ENCODE measurements at places on chromosomes 3 and 15.

DNA sequence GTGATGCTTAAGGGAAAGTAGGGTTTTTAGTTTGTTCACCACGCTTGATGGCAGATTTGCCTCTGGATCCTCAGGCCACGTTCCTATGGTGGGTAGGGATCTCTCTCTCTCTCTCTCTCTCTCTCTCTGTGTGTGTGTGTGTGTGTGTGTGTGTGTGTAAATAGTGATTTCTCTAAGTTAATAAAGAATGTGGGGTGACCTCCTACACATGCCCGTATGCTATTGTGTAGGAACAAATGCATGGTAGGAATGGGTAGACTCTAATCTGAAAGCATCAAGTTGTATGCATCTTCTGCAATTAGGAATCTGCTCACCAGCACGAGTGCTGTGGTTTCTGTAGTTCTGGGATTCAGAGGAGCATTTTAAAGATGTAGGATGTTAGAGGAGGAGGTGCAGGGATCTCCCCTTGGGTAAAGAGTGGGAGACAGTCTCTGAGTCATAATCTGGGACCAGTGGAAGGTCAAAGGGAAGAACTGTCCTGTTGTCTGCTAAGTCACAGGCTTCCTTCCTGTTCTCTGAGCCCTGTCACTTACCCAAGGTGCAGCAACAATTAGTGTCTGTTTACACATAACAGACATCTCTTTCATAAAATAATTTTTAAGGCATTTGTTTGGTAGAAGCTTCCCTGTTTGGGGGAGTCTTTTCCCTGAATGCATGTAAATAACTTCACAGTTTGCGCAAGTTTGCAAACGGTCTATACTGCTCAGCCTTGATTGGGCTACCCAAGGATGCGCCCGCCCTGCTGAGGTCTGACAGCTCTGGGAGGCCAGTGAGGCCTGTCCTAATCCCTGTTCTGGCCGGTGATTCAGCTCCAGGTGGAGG, 139.8 kb downstream of the IGF1R start:
- no peak for DNase-seq

DNA sequence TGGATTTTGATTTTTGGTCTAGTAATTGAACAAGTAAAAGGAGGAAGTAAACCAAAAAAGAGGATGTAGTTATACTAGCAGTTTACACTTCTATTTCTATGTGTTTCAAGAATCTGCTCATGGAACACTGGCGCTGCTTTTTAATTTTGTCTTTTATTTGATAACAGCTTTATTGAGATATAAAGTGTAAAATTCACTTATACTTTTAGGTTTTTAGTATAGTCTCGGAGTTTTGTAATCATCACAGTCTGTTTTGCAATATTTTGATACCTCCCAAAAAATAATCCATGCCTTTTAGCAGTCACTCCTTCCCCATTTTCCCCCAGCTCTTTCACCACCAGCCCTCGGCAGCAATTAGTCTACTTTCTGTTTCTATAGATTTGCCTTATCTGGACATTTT, 18.0 kb downstream of the UBE2E2 start:
- no peak for DNase-seq

DNA sequence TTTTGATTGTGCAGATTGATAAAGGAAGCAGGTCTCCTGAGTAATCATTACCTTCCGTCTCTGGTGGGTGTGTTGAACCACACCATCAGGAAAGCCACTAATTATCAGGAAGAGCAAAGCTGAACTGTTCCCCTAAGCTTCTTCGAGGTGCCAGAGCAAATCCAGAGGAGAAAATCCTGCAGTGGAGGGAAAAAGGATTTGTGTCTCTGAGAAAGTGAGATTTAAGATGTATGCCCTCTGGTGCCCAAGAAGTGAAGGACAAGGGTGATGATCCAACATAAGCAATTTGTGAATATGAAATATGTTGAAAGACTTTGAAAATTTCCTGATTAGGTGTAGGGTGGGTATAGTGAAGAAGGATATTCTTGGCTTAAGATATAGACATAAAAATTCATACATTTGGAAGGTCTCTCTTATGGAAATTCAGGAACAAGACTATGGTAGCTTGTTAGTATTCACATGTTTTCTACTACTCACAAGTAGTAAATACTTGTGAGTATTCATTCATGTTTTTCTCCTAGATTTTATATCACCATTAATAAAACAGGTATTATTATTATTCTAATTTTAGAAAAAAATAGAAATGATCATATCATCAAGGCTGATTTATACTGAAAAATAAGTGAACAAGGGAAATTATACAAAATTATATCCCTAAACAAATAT, 34.8 kb downstream of the COMMD2 start:
- DNase-seq: peak; percentile 13

DNA sequence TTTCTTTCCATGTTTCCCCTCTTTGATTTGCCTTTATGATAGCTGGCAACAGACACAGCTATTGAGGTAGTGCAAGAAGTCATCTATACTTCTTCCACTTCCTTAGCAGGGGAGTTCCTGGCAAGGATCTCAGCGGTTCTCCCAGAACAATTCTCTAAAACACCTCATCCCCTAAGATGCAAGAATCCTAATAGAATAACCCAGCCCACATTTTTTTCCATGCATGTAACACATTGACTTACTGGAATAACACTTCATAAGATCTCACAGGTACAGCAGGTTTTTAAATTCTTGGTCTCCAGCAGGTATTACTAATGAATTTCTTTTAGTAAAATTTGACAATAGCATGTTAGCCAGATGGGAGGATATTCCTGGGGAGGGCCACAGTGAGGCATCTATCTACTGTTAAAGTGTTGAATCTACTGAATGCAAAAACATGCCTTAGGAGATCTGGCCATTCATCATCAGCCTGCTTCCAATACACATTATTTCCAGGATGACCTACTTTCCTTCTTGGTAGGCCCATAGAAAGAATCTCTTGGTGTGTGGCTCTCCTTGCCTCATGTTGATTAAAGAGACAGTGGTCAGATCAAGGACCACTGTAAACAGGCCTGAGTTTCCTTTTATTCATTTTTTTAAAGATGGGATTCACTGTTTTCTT, 78.5 kb downstream of the RAD18 start:
- no peak for DNase-seq

DNA sequence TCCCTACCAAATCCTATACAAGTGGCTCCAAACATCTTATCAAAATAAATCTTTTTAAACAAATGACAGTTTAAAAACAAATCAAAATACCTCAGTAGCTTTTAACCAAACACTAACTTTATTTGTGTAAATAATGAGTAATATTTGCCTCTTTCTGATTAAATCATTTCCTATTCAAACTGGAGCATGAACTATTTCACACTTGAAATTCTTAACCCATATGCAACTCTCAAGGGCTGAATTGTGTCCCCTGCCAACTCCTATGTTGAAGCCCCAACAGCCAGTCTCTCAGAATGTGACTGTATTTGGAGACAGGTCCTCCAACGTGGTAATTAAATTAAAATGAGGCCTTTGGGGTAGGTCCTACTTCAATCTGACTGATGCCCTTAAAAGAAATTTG, 55.9 kb upstream of the MCTP2 start:
- DNase-seq: no peak

DNA sequence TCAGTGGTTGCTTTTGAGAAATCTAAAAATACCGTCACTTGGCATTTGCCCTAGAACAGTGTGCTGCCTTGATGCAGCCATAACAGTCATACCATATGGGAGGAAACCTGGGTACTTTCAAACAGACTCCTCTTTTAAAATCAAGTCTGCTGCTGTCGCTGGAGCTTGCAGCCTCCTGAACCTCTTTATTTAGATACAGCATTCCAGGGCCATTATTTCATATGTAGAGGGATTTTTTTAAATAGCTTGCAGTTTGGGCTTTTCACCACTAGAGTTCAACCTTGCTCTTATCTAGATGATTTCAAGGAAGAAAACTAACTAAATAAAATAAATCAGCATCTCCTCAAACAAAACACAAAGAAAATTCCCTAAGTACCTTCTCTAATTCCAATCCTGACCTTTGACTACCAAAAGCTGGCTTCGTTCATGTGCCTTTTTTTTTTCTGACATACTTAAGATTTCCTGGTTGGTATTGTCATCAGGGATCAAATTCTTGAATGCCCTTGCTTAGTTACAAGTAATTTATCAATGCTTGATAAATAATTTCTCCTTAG, 111.6 kb downstream of the KBTBD8 start:
- no peak for DNase-seq

GRCh38 chr3:176994891-176995781, 202.1 kb downstream of the TBL1XR1 start:
- DNase-seq: no peak

DNA sequence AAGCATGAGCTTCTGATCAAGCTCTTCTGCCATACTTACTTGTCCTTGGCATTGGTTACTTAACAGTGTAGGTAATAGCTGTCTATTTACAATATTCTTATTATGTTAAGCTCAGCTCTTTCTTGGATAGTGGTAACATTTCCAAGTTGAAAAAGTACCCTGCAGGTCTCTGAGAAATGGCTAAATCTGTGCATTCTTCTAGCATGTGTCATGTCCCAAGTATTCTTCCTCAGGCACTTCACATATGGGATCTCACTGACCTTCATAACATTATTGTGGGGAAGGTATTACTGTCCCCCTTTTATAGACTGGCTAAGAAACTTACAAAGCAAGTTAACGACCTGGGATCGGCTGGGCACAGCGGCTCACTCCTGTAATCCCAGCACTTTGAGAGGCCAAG, 236.1 kb downstream of the RORA start:
- no peak for DNase-seq

GRCh38 chr15:100120111-100120510, 221.7 kb downstream of the ADAMTS17 start:
- DNase-seq: no peak

DNA sequence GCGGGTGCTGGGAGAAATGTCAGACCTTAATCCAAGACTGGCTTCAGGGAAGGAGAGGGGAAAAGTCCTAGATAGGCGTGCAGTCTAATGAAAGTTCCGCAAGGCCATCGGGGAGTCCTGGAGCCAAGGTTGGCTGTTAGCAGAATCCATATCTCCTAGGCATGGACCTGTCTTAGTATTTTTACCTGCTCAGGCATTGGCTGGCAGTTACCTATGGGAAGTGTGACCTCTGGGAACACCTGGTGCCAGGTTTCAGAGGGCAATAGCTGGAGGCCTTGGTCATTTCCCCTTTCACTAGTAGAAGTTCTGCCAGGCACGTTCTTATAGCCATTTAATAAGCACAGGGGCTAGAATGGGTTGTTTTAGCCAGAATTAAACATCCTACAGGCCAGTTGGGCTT, 330.8 kb upstream of the SEMA6D start:
- no peak for DNase-seq

DNA sequence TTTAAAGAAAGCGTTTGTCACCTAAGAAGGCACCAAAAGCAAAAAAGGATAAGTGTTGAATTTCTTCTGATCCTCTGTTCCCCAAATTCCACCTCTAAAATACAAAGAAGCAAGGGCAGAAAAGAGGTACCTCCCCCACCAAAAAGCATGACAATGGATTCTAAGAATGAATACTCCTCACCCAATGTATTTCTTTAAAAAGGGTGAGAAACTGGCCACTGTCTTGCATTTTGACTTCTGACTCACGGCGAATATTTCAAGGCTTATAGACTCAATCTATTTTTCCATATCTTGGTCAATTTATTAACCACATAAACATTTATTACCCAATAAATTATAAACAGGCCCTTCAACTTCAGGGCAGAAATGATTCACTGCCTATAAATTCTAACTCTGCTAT, 131.1 kb downstream of the NR1I2 start:
- DNase-seq: no peak

- no peak for DNase-seq
These were observed 3.5 kb upstream of the CCDC80 start for GRCh38 chr3:112644453-112644852.

GRCh38 chr3:3927965-3928364, 128.7 kb downstream of the LRRN1 start:
- no peak for DNase-seq

- no peak for DNase-seq
These were observed 10.5 kb upstream of the SLITRK3 start for GRCh38 chr3:165206454-165207266.

GRCh38 chr15:45612790-45613415, 21.9 kb upstream of the SQOR start:
- no peak for DNase-seq
